ENCODE measurements at places on chromosomes 2 and 18. TPM values are rescaled to one million over a fixed set of nuclear protein-coding genes. Genes with fewer than 3 reads are reported as not detected.

The MAP3K19 gene
- polyA plus RNA-seq = not detected

The SLC9A4 gene
- polyA plus RNA-seq = 0.01 TPM

The CHRND gene
- polyA plus RNA-seq = 0.03 TPM

The ZFP36L2 gene
- polyA plus RNA-seq = 125 TPM

The POTEJ gene
- polyA plus RNA-seq = not detected

The FOXD4L1 gene
- polyA plus RNA-seq = not detected

The SERPINB3 gene
- polyA plus RNA-seq = 1.1 TPM

The ALMS1 gene
- 8.6 TPM for polyA plus RNA-seq

The VWC2L gene
- polyA plus RNA-seq = not detected

The REEP1 gene
- polyA plus RNA-seq = 2.2 TPM

The MTCL1 gene
- polyA plus RNA-seq = 0.83 TPM

The MAP2 gene
- 3.0 TPM for polyA plus RNA-seq

The FBLN7 gene
- 0.66 TPM for polyA plus RNA-seq

The ZNF512 gene
- polyA plus RNA-seq = 18.8 TPM

Measured in adipose tissue (tissue), 3 donors.